ENCODE measurements at places on chromosomes 12 and 14.

DNA sequence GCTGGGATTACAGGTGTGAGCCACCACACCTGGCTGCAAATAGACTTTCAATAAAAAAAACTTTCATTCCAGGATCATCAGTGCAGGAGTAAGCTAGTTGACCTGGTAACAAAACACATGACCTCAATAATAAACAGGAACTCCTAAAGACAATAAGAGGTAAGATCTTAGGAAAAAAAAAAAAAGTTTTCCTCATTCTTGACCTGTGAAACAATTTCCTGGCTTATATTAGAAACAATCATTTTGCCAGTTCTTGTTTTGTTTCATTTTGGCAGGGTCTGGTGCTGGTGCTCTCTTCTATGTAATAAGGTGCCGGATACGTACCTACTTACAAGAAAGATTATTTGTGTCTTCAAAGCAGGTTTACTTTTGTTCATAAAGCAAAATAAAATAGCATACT is 90.6 kb upstream of the AMN1 start:
- DNase-seq = no peak

GRCh38 chr14:24353559-24354481 is 14.0 kb upstream of the RIPK3 start:
- peak; percentile 65 for DNase-seq

- no peak for DNase-seq
These were observed 36.6 kb downstream of the EID3 start for GRCh38 chr12:104340177-104340576.

DNA sequence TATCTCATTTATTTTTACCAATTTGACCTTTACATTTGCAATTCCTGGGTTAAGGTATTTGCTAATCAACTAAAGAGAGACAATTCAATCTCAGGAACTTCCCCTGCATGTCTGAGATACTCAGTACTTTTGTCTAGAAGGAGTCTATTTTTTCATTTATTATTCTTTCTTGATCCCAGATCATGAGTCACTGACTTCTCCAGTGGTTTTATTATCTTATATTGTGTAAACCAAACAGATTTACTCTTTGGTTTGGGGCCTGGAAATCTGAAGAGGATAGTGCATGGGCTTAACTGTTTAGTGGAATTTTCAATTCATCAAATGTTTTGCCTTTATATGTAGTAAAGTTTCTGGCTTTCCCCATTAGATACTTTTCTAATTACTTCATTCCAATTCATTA is 185.4 kb downstream of the ALG10B start:
- DNase-seq = no peak

GRCh38 chr12:113054948-113055486 is 1.5 kb upstream of the DTX1 start:
- DNase-seq = no peak

GRCh38 chr14:76080471-76080870 is 71.3 kb upstream of the GPATCH2L start:
- DNase-seq = no peak

DNA sequence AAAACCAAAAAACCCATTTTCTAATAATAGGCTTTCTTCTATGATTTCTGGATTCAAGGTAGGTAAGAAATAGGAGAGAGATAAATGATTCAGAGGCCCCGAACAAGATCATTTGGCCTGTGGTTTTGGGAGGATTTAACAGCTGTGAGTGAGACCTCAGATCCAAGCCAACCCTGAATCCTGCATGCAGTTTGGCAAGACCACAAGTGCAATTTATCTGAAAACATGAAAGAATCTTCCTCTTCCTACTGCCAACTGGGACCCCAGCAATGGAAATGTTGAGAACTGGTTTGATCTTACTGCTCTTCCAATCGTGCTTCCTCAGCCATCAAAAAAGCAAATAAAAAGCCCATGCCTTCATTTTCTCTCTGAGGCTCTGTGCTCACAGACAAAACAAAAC is 519.7 kb upstream of the TBX3 start:
- no peak for DNase-seq

DNA sequence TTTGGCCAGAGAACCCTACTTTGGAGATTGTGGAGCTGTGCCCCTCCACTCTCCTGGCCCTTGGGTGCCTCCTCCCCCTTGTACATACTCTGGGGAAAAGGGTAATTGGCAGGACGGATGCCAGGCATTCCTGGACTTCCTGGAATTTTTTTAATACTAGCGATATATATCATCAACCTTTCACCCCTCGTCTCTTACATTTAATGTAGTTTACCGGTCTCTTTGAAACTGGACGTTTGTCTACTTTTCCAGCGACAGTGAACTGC is 767 bp upstream of the CRY1 start:
- DNase-seq = peak; percentile 65

DNA sequence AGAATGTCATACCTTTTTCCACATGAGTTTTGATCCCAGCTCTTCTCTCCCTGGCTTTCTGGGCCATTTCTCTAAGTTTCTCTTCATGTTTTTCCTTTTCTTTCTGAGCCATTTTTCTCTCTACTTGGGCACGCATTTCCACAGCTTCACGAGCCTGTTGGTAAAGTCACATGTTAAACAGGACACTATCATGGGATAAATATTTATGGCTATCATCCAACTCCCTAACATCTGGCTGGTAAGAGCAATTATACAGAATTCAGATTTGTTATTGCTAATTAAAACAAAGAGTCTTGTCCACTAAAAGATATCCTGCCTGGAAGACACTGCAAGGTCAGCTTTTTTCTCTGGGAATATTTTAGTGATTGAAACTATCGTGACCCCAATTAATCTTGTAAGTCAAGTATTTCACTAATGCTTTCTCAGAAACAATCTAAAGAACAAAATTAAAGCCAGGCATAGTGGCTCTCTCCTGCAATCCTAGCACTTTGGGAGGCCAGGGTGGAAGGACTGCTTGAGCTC is 23.1 kb downstream of the SLIRP start:
- no peak for DNase-seq

- no peak for DNase-seq
These were observed 286.7 kb downstream of the ZFP36L1 start for GRCh38 chr14:68506021-68506644.

DNA sequence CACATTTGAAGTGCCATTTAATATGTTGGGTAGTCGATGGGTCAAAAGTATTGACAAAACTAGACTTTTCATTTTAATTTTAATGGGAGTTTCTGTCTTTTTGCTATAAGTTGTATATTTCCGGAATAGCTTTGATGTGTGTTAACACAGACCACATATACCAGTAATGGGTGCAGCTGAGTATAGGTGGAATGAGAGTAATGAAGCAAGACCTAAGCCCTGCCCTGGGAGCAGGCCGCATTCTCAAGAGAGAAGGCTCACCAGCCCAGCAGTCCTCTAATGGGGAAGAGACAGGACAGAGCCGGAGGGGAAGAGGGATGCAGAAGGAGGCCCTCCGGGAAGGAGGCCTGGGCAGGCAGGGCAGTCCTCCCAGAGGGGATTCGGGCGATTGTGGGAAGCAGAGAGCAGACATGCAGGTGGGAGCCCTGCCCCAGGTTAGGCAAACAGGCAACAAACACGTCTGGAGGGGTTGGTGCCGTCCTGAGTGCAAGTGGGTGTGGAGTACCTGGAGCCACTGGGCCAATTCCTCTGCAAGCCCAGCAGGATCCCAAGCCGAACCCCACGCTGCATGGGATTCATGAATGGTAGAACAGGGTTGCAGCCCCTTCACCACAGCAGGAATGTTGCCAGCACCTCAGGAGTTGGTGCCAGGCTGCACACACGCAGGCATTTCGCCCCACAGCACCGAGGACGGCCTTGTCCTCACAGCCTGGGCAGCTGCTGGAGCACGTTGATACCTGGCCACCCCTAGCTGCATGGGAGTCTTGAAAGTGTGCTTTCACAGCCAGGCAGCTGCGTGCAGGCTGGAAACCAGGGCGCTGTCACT is 7.8 kb downstream of the CKB start:
- DNase-seq = no peak

DNA sequence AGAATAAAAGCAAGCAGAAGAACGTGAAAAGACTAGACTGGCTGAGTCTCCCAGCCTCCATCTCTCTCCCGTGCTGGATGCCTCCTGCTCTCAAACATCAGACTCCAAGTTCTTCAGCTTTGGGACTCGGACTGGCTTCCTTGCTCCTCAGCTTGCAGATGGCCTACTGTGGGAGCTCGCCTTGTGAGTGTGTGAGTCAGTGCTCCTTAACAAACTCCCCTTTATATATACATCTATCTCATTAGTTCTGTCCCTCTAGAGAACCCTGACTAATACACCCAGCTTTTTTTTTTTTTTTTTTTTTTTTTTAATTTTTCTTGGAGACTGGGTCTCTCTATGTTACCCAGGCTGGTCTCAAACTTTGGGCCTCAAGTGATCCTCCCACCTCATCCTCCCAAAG is 46.9 kb downstream of the ACTN1 start:
- no peak for DNase-seq

GRCh38 chr12:21354641-21355040 is 18.1 kb upstream of the IAPP start:
- no peak for DNase-seq

DNA sequence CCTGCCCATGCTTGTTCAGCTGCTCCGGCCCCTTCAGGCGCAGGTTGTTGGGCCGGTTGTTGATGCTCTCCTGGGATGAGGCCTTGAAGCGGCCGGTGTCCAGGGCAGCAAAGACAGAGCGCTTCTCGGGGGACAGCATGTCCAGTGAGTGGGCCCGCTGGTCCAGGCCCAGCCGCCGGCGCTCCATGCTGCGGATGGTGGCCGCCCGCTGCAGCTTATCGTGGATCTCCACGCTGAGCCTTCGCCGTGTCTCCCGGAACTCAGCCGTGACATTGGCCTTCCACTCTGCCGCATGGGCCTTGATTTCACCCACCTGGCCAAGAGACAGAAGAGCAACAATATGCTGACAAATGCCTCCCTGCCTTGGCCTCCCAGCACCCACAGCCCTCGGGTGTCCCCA is 137.2 kb downstream of the KCNK10 start:
- DNase-seq = no peak

GRCh38 chr12:59181196-59181777 is 261.0 kb upstream of the LRIG3 start:
- DNase-seq = peak; percentile 7

Measured in SW480 (cell line).